ENCODE measurements at places on chromosomes 13 and 19.
A peak's percentile ranks its signal among the peaks of the same experiment; 100 is the strongest.

DNA sequence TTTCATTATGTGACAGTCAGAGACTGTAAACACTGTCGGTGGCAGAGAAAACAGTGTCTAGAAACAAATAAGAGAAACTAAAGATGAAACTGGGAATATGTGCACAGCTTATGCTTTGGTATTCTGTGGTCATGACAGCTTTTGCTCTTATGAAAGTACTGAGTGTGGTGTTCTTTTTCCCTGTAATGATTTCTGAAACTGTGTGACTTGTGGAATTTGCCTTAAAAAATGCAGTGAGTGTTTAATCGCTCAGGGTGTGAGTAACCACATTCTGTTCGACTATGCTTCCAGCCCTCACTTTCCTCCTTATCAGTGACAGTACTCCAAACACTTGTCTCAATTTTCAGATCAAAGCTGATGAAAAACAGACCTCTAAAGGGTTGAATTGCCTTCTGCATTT, 66.9 kb upstream of the DIAPH3 start:
- H3K4me3 ChIP-seq = no peak overlapping the region
- peaks cover 29% of the 10 kb centered on the region for H3K27me3 ChIP-seq
- H3K4me1 ChIP-seq = peaks cover 11% of the 10 kb centered on the region

DNA sequence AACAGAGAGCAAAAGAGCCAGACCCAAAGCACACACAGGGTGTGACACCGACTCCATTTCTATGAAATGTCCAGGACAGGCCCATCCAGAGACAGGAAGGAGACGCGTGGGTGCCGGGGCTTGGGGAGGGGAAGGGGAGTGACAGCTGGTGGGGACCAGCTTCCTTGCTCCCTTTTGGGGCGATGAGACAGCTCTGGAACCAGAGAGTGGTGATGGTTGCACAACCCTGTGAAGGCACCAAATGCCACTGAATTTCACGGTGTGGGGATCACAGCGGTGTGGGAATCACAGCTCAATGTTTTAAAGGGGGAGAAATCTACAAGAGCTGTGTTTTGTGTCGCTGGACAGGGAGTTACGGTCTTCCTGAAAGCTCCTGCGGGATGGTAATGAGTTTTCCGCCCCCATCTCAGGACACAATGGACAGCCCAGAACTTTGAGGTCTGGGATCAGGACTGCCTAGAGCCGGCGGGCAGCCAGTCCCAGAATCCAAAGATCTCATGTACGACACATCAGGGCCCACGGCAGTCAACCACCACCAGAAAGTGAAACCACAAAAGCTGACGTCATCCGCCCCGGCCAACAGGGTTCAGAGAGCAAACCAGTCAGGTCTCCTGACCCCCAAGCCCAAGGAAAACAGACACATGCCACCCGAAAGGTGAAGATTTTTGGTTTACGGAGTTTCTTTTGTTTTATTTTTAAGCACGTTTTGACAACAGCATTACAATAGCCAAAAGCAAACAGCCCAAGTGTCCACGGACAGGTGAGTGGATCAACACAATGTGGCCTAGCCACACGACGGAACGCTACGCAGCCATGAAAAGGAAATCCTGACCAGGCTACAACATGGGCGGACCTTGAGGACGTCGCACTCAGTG, 7.3 kb downstream of the SGTA start:
- peak overlapping the region; percentile 95 for H3K27ac ChIP-seq
- H3K4me3 ChIP-seq = peak overlapping the region; percentile 84
- peaks cover 16% of the 10 kb centered on the region for H3K36me3 ChIP-seq
- peaks cover 25% of the 10 kb centered on the region for H3K4me1 ChIP-seq
- no peaks in the 10 kb centered on the region for H3K27me3 ChIP-seq

- H3K4me3 ChIP-seq = no peak overlapping the region
- no peaks in the 10 kb centered on the region for H3K36me3 ChIP-seq
- no peaks in the 10 kb centered on the region for H3K27me3 ChIP-seq
- no peak for DNase-seq
- no peak overlapping the region for H3K27ac ChIP-seq
These were observed 20.8 kb upstream of the EBI3 start for GRCh38 chr19:4208385-4209094.

- peak overlapping the region; percentile 48 for H3K27ac ChIP-seq
- H3K4me1 ChIP-seq = peaks cover 58% of the 10 kb centered on the region
- DNase-seq = no peak
- H3K4me3 ChIP-seq = peak overlapping the region; percentile 53
- no peaks in the 10 kb centered on the region for H3K36me3 ChIP-seq
These were observed 7.5 kb upstream of the TNFSF14 start for GRCh38 chr19:6677495-6677882.

GRCh38 chr13:108086678-108087077, 128.7 kb downstream of the LIG4 start:
- no peak for DNase-seq
- H3K27ac ChIP-seq = no peak overlapping the region
- no peaks in the 10 kb centered on the region for H3K4me1 ChIP-seq

DNA sequence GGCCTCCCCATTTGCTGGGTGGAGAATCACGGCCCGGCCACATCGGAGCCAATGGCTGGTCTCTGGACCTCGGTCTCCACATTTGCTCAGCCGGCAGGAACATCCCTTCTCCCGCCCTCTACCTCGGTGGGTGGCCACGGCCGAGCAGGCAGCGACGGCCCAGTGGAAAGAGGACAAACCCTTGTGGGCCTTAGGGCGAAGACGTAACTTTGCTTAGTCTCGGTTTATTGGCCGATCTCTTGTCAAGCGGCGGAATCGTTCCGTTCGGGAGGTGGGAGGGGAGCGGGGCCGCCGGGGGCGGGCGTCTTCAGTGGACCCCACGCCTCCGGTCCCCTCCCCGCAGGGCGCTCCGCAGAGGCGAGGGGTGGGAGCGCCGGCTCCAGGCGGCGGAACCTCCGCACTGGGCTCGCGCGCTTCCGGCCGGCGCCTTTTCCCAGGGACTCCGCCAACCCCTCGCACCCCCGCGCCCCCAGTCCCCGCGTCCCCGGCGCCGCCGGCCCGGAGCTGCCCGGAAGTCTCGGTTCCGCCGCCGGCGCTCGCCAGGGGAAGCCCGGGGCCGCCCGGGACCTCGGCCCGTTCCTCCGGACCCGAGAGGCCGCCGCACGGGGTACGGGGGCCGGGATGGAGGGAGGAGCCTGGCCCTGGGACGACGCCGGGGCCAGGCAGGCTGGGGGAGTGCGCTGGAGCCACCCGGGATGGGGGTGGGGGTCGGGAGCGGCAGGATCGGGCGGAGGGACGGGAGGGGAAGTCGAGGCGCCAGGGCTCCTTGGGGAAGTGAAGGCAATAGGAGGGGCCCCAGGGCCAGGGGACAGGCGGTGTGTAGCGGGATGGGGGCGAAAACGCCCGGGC, at the start of gene ZNF580:
TSS of gene ZNF580 (plus strand) at position 426 of the 849 bp plus-strand sequence. CDS start 1,507 bp downstream, outside the sequence.
- H3K27me3 ChIP-seq = no peaks in the 10 kb centered on the region
- H3K4me1 ChIP-seq = peaks cover 39% of the 10 kb centered on the region
- H3K27ac ChIP-seq = peak within 1 kb of the TSS; percentile 88
- H3K36me3 ChIP-seq = peaks cover 31% of the 10 kb centered on the region
- DNase-seq = peak; percentile 70

DNA sequence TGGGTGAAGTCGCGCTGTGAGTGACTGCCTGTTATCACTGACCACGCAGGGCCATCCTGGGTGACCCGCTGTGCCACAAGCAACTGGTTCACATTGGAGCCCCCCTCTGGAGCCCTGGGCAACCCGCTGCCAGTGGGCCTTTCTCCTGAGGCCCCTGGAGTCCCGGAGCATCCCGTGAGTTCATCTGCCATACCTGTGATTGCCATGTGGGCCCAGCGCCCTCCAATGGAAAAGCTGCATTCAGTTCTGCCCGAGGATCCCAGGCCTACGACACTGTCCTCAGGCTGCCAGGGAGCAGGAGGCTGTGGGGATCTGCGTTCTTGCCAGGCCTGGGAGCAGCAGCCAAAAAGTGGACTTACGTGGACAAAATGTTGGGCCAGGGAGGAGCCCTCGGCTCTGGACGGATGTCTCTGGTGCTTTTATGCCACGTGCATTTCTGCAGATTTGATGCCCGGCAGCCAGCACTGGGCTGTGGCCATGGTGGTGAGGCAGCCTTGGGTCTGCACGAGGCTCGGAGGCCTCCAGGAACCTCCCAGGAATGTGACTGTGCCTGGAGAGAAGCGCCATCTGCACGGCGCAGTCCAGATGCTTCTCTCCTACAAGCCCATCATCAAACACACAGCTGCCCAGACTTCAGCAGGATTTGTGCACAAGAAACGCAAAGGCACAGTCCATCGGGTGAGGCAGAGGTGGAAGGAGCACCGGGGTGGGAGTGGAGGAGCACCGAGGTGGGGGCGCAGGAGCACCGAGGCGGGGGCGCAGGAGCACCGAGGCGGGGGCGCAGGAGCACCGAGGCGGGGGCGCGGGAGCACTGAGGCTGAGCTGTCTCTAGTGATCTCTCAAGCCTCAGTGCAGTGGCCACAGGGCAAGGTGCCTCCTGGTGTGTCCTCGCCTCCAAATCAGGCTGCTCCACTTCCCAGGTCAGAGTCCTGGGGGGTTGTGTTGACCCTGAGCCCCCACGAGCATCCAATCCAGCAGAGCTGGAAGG, 44.0 kb downstream of the C13orf46 start:
- no peak overlapping the region for H3K27ac ChIP-seq
- no peaks in the 10 kb centered on the region for H3K36me3 ChIP-seq
- H3K4me1 ChIP-seq = peaks cover 11% of the 10 kb centered on the region
- peaks cover 25% of the 10 kb centered on the region for H3K27me3 ChIP-seq
- DNase-seq = no peak

GRCh38 chr19:14530506-14530905, 1.1 kb downstream of the TECR start:
- peak overlapping the region; percentile 60 for H3K27ac ChIP-seq
- no peaks in the 10 kb centered on the region for H3K27me3 ChIP-seq
- H3K4me1 ChIP-seq = peaks cover 17% of the 10 kb centered on the region
- no peak for DNase-seq

DNA sequence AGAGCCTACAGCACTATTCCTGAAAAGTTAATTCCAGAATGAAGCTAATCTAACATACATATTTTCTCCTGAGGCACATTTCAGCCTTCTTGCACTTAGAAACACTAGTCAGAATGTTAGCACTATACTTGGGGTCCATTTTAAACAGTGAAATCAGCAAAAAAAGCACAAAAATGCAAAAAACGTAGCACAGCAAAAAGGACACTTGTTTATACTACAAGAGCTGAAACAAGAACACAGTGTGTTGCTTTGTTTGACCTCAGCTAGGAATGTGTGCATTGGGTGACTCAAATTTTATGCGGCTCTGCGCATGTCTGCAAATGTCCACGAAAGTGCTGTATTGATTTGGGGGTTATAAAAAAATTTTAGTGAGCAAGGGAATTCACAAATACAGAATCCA, 226.2 kb downstream of the KCNRG start:
- no peak for DNase-seq
- peaks cover 39% of the 10 kb centered on the region for H3K4me1 ChIP-seq
- no peak overlapping the region for H3K27ac ChIP-seq
- H3K27me3 ChIP-seq = peaks cover 57% of the 10 kb centered on the region
- H3K4me3 ChIP-seq = no peak overlapping the region

- H3K4me1 ChIP-seq = no peaks in the 10 kb centered on the region
- H3K27ac ChIP-seq = no peak overlapping the region
- H3K27me3 ChIP-seq = no peaks in the 10 kb centered on the region
- no peak overlapping the region for H3K4me3 ChIP-seq
- H3K36me3 ChIP-seq = no peaks in the 10 kb centered on the region
These were observed 1110.0 kb upstream of the PCDH20 start for GRCh38 chr13:62525652-62526051.

DNA sequence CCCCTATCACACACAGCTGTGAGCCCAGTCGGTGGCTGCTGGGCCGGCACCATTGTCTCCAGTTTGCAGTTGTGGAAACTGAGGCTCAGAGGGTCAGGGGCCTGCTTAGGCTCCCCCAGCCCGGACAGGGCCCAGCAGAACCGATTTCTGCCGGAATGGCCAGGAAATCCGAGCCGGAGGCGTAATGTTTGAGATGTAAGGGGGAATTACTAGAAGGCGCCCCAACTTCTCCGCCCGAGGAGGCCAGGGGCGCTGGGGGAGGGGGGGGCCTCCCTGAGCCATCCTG, 962 bp downstream of the KISS1R start:
- peak overlapping the region; percentile 41 for H3K27ac ChIP-seq
- H3K4me3 ChIP-seq = peak overlapping the region; percentile 77
- no peaks in the 10 kb centered on the region for H3K36me3 ChIP-seq
- no peak for DNase-seq

DNA sequence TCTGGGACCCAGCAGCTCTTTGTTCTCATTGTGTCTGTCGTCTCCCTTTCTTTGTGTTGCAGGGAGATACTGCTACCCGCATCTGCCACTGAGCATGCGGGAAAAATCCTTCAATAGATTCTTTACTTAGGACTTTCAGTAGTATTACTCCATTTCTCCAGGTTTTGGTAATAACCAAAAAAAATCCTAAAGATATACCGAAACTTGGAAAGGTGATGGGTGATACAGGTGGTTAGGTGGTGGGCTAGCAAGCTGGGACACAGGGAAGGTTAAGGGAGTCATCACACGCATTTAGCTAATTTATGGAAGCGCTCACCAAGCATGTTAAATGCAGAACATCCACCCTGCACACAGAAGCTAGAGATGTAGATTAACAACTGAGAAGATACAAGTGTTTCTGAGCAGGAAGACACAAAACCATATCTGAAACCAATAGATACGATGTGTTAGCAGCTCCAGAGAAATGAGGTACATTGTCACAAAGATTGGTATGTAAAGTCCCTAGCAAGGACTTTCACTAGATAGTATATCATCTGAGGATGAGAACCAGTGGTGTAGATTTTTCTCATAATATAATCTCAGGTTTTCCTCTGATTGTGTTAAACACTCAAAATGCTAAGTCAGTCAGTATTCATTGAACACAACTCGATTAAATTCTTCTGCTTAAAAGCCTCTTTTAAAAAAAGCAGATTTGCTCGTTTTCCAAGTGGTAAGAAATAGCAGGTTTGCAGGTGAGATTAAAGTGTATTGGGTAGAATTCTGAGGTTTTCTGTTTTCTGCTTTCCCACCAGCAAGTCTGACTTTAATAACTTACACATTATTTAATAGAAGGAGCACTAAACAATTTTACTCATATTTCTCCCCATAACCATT, 1.2 kb upstream of the SLAIN1 start:
- no peak for DNase-seq
- H3K27ac ChIP-seq = no peak overlapping the region
- peaks cover 42% of the 10 kb centered on the region for H3K27me3 ChIP-seq
- peaks cover 6% of the 10 kb centered on the region for H3K36me3 ChIP-seq
- peaks cover 36% of the 10 kb centered on the region for H3K4me1 ChIP-seq
- H3K4me3 ChIP-seq = peak overlapping the region; percentile 84
